ENCODE measurements at places on chromosomes 16 and 17.
A peak's percentile ranks its signal among the peaks of the same experiment; 100 is the strongest.

DNA sequence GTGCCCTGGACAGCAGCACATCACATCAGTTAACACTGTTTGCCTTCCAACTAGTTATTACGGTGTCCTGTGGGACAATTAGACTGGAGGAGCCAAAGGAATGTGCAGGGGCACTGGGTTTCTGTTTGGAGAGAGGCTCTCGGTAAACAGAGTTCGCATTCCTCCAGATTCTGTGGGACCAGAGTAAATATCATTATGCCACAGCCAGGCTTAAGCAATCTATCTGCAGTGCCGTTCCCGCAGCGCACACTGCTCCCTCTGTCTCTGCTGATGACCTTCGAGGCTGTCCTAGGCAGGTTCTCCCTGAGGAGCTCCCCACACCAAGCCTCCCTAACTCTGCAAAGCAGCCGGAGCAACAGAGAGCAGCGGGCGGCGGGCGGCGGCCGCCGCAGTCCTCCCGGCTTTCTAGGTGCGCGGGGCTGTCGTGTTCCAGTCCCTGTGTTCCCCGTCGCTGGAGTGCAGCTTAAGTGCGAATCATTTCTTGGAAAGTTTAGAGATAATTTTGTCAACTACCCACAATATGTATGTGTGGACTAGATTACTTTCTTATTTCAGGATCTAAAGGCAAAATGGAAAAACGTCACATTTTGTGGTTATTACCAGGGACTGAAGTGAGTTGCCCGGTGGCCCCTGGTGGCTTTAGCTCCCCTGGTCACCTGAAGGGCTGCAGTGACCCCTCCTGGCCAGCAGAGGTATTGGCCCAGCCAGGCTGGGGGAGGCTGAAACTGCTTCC is 43.3 kb downstream of the PGS1 start:
- peak; percentile 68 for DNase-seq

- DNase-seq, result peak; percentile 38
These were observed 12.6 kb downstream of the SAP30BP start for GRCh38 chr17:75679706-75680211.

- DNase-seq, result no peak
These were observed 22.5 kb downstream of the SPPL2C start for GRCh38 chr17:45867171-45867570.

- DNase-seq, result no peak
These were observed 4.2 kb downstream of the ANKS3 start for GRCh38 chr16:4729876-4730275.

- no peak for DNase-seq
These were observed 41.0 kb upstream of the ZNF750 start for GRCh38 chr17:82880620-82881323.

DNA sequence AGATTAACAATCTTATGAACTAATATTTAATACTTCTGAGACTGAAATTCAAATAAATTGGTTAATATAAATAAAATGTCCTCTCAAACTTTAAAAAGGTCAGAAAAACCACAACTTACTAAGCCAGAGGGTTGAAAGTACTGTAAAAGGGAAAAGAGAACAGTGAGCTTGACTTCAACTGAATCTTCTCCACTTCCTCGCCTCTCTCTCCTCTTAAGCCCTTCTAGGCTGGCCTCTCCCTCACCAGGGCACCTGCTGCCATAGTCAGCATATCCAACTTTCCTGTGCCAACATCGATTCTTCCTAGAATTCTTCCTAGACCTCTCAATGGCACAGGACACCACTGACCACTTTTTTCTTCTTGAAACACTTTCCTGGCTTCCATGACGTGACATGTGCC is 19.4 kb downstream of the GNA13 start:
- DNase-seq, result no peak

DNA sequence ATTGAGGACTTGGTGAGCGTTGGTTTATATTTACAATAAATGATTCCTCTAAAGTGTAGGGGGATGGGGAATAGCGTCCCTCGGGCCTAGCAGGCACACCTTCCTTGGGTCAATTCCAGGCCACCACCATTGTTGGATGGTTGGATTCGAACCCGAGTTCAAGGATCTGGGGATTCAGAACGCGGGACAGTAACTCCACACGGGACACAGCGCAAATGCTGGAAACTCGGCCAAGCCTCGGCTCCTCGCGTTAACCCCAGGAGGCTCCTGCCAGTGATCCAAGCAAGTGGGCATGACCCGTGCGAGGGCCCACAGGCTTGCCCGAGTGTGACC is 613 bp downstream of the B9D1 start:
- no peak for DNase-seq

DNA sequence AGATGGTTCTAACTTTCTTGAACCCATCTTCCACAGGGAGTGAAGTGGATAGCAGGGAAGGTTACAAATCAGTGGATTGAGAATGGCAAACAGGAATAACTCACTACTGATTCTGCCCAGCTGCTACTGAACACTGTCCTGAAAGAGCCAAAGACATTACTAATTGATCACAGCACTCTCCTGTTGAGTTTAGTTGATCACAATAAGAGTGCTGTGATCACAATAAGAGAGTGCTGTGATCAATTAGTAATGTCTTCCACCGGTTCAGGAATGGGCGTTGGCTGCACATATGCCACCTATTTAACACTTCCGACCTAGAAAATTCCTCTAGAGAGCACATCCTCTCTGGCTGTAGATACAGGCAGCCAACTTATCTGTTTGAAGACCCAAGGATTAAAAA is 11.4 kb downstream of the CFAP97D1 start:
- DNase-seq, result peak; percentile 53

- DNase-seq, result peak; percentile 48
These were observed 2.0 kb upstream of the FOXF1 start for GRCh38 chr16:86508028-86508946.

GRCh38 chr17:14143688-14144087 is 74.4 kb downstream of the COX10 start:
- no peak for DNase-seq

DNA sequence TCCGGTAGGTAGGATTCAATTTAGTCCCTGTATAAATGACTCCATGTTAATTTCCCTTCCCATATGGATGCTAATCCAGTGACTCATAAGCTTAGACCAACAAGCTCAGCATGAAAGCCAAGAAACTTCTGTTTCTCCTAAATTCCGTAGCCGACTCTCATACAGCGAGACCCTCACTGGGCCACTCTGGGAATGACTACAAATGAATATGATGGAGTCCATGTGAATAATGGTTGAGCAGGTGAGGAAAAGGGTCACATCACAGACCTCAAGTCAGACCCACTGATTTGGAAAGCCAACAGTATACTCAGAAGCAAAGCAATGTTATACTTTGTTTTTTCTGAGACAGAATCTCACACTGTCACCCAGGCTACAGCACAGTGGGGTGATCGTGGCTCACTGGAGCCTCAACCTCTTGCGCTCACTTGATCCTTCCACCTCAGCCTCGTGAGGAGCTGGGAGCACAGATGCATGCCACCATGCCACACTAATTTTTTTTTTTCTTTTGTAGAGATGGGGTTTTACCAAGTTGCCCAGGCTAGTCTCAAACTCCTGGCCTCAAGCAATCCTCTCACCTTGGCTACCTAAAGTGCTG is 14.6 kb downstream of the RSL1D1 start:
- peak; percentile 87 for DNase-seq

GRCh38 chr17:70370816-70371215 is 201.5 kb downstream of the KCNJ2 start:
- DNase-seq, result no peak

DNA sequence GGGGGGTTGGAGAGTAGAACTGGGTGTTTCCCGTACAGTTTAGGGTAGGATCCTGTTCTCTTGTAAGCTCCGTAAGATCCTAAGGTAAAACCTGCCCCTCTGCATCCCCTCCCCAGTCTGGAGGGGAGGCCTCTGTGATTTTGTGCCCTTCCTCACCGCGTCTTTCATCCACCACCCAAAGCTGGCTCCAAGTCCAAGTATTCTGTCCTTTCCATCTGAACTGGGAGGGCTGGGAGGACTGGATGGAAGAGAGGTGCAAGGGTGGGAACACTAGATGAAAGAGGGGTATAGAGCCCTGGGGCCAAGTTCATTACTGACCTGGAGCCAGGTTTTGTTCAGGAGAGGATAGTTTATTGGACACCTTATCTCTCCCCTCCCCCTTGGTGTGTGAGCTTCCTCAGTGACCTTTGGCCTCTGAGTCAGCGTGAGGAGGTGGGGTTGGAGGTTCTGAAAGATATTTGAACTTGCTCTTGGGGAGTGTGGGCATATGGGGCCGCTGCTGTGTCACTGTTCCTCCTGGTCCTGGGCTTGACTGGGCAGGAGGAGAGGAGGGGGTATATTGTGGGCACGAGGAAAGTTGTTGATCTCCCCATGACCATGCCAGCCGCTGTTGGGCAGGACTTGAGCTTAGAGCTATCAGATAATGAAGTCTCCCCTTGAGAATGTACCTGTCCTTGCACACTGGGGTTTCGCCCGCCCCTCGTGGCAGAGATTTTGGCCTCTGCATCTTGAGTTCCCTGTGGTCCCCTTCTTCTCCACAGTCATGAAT is 1.6 kb downstream of the LASP1 start:
- peak; percentile 91 for DNase-seq

DNA sequence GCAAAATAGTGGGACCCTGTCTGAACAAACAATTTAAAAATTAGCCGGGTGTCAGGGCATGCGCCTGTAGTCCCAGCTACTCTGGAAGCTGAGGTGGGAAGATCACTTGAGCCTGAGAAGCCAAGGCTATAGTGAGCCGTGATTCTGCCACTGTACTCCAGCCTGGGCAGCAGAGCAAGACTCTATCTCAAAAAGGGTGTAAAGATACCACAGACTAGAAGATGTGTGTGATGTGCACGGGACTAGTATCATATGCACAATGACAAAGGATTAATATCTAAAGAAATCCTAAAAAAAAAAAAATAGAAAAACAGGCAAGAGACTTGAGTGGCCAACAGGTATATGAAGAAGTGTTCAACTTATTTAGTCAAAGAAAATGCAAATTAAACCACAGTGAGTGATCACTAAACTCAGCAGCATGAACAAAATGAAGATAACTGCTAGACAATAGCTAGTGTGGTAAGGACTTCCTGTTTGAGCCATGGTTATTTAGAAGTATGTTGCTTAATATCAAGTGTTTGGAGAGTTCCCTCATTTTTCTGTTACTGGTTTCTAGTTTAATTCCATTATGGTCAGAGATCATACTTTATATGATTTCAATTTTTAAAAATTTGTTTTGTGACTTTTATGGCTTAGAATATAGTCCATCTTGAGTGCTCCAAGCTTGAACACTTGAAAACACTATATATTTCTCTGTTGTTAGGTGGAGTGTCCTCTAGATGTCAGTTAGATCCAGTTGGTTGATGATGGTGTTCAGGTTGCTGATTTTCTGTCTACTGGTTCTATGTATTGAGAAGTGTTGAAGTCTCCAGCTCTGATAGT is 14.7 kb upstream of the SLX4 start:
- no peak for DNase-seq

DNA sequence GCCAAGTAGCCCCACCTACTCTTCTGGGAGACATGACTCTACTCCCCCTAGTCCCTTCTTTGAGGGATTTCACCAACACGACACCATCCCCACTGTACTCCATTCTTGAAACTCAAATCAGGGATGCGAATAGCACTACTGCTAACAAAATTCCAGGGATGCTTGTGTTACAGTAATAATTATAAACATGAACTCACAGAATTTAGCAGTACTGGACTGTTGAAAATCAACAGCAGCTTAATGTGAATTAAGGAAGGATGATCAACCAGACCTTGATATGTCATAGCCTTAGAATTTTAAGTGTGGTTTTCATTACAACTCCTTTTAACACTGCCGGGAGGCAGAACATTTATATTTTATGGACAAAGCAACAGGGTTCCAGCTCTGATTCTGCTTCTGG is 37.9 kb downstream of the AMFR start:
- peak; percentile 43 for DNase-seq

DNA sequence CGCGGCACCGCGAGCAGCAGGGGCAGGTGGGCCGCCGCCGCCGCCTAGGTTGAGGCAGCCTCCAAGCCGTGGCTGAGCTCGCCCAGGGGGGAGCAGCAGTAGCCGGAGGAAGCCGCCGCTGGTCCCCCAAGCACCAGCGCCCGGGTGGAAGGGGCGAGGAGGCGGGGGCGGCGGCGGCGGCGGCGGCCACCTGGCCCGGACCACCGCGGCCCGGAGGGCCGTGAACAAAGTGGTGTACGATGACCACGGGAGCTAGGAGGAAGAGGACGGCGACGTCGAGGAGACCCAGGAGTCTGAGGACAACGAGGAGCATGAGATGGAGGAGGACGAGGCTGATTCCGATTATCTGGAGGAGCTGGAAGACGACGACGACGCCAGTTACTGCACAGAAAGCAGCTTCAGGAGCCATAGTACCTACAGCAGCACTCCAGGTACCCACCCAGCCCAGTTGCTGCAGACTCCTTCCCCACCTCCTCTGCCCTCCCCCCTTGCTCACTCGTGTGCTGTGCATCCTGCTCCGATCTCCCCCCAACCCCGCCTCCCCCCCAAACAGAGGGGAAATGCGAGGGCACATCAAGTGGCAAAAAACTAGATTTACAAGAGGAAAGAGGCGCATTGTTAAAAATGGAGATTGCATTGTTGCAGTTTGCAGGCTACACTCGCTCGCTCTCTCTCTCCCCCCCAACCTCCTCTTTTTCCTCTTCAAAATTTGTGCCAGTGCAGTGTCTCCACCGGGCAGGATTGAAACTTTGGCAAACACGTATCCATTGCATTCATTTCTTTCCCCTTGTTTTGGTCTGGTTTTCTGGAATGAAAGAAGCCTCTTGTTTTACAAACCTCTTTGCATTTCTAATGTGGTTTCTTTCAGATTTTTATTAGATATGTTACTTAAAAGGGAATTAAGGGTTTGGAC is 41.8 kb upstream of the AMZ2 start:
- DNase-seq, result no peak

DNA sequence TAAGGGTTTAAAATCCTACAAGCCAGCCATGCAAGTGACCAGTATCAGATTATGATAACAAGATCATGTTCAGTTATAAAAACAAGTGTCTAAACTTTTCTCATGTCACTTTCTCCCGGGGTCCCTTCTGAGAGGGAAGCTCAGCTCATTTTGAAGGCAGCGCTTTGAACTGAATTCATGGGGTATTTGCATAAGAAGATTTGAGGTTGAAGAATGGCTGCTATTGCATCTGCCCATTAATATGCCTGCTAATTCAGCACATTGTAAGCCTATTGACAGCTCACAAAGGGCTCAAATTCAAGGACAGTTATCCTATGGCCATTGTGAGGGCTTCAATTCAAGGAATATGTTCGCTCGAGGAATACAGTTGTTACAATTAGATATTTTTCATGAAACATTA is 290.2 kb upstream of the IRX3 start:
- no peak for DNase-seq

GRCh38 chr16:79628988-79629387 is 28.5 kb upstream of the MAF start:
- DNase-seq, result no peak

- DNase-seq, result no peak
These were observed 120.4 kb upstream of the IRX6 start for GRCh38 chr16:55203570-55203969.

- DNase-seq, result no peak
These were observed 7.1 kb downstream of the HAPSTR1 start for GRCh38 chr16:9098377-9099090.

GRCh38 chr16:89633064-89633631 is 19.7 kb downstream of the DPEP1 start:
- peak; percentile 95 for DNase-seq

DNA sequence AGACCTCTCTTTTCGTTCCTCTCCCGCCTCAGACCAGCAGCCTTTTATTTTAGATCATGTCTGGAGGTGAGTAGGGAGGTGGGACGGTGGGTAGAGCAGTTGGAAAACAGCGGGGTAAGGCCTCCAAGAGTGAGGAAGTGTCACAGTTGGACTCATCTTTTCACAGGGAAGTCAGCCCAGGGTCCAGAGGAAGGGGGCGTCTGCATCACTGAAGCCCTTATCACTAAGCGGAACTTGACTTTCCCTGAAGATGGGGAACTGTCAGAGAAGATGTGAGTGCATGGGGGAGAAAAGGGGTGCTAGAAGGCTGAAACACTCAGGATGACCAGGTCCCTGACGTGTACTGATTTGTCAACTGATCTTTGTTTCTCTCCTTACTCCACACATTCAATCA is 461 bp downstream of the LRRC46 start:
- DNase-seq, result no peak
